Stimulated activated CD4-positive, alpha-beta T cell treated with anti-CD3 and anti-CD28 coated beads, Interleukin-15, amount 100 ng/mL, for 48 hours (primary cell): ENCODE measurements at places on chromosomes 4 and X.

GRCh38 chr4:88963817-88964216 lies 93.2 kb downstream of the FAM13A start:
- no peak for DNase-seq

DNA sequence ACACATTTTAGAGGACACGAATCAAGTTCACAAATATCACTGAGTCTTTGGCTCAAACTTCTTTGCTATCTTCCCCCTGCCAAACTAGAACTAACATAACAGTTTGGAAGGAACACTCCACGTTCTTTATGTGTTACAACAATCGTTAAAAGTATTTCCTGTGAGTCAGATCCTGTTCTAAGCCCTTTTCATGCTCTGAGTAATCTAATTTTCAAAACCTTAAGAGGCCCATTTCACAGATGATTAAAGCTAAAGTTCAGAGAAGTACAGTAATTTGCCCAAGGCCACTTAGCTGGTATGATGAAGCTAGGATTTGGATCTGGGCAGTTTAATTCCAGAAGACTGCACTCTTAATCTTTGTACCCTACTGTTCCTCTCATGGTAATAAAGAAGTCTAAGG lies 854.4 kb upstream of the INTU start:
- DNase-seq = no peak

- DNase-seq = no peak
Measured at GRCh38 chr4:170526471-170526870, 436.7 kb upstream of the AADAT start.

DNA sequence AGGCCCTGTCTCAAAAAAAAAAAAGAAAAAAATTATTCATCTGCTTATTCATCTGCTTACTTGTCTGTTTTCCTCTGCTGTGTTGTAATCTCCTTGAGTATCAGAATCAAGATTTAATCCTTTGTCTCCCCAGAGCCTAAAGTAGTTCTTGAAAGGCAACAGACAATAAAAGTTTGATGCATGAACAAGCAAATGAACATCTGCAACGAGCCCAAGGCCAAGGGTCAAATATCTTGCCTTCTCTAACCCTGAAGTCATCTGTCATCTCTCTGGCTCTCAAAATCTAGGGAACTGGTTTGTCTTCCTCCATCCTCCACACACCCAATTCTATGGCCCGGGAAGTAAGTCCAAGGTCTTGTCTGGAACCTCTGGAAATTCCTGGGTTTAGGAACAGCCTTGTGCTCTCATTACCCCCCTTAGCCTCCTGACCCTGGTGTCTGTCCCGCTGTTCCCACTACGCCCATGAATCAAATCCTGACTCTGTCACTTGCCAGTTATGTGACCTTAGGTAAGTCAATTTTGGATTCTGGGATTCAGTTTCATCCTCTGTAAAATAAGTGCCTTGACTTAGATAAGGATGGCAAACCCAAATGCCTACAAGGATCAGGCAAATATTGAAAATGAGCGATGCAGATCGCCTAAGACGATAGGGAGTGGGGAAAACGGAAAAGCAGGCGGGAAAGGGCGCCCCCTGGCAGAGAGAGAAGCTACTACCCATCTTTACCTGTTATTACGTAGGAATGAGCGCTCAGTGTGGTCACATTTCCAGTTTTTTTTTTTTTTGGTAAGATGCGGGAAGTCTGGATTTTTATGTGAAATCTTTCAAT lies 102.7 kb upstream of the DHX15 start:
- no peak for DNase-seq

DNA sequence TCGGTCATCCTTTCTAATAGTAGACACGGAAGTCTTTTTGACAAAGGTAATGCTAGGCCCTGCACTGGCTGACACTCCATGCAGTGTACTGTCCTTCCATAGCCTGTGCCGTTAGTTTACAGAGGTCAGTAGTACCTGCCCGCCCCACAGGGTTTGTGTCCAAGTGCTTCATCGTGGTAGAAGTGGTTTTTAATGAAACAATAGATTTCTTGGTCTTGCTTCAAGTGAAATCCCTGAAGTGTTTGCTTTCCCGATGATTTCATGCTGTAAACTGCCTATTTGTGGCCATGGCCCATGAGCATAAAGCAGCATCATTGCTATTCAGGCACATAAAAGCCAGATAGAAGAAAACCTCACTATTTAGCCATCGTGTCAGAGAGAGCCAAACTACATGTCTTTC lies 139.3 kb downstream of the GPR143 start:
- no peak for DNase-seq
